HFF-Myc (cell line): ENCODE measurements at places on chromosomes 12 and 14.

DNA sequence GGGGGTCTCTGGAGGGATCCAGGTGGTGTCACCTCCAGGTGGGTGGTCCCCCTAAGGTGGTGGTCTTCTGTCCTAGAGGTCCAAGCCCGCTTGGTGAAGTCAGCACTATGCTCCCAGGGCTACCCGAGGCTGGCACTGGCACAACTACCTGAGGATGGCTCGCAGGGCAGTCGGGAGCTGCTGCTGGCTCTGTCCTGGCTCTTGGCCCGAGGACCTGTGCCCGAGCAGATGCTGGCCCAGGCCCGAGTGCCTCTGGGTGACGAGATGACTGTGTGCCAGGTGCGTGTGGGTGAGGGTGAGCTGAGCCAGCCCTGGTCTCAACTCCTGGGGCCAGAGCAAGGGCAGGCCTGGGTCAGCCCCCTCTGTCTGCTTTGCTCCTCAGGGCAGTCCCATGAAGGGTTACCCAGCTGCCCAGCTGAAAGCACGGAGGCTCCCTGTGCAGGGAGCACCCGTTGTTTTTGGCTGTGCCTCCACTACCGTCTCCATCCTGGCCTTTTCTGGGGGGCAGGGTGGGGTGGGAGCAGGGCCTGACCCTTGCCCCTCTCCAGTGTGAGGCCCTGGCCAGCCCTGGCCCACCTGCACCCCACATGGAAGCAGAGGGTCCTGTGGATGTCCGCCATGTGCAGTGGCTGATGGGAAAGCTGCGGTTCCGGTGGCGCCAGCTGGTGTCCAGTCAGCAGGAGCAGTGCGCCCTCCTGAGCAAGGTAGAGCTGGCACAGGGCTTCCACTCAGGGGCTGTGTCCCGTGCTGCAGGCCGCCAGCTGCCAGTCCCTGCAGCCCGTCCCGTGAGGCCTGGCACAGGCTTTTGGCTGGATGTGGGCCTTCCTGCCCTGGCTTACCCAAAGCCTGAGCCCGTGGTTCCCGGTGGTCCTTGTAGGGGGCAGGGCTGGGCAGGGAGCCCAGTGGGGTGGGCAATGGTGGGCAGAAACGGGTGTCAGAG lies 1.3 kb downstream of the TEDC1 start:
- DNase-seq = no peak

- no peak for DNase-seq
Measured at GRCh38 chr12:10268037-10268436, 39.6 kb upstream of the KLRD1 start.

DNA sequence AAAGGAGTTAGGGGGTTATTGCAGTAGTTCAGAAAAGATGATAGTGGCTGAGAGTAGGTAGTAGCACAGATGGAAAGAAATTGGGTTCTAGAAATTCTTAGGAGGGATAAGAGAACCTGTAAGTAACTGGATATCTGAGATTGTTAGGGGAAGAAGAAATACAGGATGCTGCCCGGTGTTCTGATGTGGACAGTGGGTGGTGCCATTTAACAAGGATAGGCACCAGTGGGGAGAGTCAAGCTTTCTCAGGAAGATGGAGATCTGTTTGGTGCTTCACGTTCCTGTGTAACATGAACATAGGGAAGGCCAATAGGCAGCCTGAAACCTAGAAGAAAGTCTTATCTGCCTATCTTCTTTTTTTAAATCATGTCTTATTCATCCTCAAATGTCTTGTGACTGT lies 245.9 kb downstream of the NPAS3 start:
- DNase-seq = peak; percentile 4

- DNase-seq = no peak
Measured at GRCh38 chr12:9851927-9852326, 17.2 kb downstream of the CLEC2B start.

DNA sequence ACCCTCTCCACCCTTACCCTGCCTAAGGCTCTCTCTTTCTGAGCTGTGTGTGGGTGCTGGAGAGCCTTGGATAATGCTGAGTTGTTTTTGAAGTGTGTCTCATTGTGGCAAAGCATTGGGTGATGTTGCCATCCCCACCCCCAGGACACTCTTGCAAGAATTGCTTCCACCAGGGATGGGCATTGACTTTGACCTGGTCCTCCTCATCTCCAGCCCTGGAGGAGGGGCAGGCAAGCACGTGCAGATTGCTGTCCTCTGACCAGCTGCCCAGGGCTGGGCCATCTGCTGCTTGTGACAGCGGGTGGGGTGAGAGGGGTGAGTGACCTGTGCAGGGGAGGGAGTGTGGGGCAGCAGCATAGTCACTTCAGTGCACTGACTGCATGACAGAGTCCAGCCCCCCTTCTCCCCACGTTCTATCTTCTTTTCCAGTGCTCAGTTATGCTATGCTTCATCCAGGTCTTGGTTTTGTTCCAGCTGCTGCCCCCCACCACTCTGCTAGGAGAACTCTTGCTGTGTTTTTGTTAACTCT lies 26.2 kb downstream of the SUSD6 start:
- DNase-seq = no peak

DNA sequence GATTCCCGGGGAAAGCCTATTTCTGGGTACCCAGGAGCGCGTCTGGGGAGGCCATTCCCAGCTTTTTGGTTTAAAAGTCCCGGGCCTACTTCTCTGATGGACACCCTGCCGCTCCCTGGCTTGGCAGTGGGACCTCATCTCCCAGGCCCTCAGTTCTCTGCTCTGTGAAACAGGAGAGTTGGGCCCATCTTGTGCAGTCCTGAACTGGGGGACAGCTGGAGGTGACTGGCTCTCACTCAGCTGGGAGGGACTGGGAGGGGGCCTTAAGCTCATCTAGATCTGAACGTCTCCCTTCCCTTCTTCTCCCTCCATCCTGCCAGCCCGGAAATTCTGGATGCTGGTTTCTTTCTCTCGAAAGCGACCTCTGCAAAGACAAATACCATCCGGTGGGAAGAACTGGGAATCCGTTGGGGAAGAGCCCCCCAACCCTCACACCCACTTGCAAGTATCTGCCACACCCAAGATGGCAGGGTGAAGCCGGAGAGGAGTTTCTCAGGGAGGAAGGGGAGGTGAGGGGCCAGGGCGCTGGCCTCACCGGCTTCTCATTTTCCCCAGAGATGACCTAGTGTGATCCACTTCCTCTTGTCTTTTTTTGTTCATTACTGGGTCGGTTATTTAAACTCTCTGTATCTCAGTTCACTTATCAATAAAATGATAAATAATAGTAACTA lies 1.4 kb downstream of the RIN3 start:
- DNase-seq = no peak

DNA sequence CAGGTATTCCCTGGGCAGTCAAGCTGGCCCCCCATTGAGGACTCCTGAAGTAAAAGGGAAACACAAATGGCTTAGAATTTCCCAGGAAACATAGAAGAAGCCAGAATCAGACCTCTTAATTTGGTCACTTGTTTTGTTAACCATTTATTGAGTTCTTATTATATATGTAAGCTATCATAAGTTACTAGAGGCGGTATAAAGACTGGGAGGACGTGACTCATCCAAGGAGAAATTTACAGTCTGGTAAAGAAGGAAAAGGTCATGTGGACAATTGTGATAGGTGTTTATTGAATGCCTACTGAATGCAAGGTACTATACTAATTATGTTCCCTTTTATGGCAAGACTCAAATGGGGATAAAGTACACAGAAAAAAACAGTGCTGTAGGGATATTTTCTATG lies 146.7 kb downstream of the DYRK2 start:
- no peak for DNase-seq

- no peak for DNase-seq
Measured at GRCh38 chr14:35155962-35156361, 33.6 kb downstream of the PRORP start.

DNA sequence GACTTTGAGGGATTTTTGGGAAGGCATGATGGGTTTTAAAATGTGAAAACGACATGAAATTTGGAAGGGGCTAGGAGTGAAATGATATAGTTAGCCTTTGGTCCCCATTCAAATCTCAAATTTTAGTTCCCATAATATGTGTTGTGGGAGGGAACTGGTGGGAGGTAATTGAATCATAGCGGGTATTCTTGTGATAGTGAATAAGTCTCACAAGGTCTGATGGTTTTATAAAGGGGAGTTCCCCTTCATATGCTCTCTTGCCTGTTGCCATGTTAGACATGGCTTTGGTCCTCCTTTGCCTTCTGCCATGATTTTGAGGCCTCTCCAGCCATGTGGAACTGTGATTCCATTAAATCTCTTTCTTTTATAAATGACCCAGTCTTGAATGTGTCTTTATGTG lies 72.8 kb downstream of the SLC16A7 start:
- DNase-seq = no peak
